NCI-H526 treated with DMSO at 0.1 percent for 48 hours (cell line): ENCODE measurements at places on chromosomes 7 and 10.

DNA sequence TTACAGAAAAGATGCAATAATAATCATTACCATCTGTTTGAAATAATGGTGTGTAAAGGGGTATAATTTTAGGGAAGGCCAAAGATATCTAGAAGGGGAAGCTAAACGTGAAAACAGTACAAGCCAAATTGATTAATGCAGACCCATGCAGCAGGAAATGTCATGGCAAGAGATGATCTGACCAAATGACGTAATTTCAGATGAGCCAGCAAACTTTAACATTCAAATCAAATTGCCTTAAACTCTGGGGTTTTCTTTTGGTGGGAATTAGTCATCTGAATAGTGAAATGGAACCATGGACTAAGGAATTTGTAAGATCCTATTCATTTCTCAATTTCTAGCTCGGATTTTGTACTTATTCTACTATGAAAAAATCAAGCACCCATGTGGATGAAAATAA, 21.4 kb upstream of the SCIN start:
- no peak for DNase-seq

DNA sequence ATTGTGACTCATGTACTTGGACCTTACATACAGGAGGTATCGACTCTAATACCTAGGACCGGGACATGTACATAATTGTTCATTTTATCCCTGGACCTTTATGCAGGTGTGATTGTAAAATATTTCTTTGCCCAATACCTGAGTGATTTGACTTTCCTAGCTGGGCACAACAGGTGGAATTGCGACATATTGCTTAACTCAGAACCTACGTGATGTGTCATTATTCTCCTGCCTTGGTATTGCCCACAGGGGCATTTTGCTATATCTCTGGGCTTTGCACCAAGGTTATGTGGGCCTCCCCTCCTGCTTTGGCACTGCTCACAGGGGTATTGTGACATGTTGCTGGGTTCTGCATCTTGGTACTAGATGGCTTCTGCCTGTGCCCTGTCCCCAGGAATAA, 23.9 kb upstream of the ZNF107 start:
- no peak for DNase-seq

DNA sequence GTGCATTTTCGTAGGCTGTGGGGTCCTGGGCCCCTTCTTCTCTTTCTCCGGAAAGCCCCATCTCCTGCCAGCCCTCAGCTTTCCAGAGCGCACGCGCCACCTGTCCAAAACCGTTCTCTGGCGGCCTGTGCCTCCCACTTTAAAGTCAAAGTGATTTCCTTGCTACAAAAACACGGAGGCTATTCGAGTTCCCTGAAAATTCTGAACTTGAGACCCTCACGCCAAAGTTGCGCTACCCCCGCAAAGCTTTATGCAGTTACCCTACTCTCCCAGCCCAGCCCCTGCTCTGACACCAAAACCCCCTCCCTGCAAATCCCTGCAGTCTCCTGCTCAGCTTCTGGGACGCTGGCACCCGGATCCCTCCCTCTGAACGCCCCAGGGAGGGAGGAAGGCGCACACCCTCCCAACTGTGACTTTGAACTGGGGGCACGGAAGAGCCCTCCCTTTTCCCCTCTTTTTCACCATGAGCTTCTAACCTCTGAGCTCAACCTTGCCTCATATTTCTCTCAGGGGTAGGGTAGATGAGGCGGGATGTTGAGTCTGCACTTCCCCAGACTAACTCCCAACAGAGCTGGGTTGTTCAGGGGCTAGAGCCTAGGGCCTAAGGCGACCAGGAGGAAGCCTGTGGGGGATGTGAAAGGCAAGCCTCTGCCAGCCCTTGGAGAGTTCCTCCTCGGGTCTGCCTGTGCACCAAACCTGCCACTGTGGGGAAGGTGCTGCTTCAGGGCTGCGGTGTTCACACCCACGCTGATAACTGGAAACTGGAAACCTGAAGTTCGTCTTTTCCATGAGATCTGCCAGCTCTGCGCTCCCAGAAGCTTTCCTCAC, 2.7 kb upstream of the PAX4 start:
- DNase-seq, result no peak

- no peak for DNase-seq
Measured at GRCh38 chr7:140078392-140078791, 15.6 kb upstream of the PARP12 start.

DNA sequence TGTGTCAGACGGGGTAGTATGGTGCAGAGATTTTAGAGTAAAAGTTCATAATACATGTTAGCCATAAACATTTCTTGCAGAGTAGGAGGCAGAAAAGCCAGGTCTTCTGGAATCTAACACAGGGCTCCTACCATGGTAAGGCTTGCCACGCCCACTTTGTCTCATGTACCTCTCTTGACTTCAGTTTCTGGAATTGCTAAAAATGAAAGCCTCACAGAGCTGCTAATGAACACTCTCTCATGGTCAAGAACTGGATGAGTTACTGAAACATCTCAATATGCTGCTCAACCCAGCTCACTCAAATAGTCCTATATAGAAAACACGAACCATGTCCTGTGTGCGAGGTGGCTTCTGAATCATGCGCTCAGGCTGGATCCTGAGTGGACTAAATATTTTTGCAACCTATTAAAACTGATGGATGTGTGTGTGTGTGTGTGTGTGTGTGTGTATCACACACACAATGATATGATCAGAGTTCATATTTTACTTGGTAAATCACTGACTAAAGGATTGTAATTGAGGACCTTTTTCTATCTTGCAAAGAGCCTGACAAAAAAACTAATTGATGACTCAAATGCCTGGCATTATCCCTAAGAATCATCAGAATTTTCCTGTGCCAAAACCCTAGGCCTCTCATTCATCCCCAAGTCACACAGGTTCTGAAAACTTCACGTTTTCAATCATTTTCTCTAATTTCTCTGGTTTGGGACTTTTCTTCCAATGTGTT, 1306.6 kb downstream of the XPNPEP1 start:
- no peak for DNase-seq

- no peak for DNase-seq
Measured at GRCh38 chr7:108385834-108386422, 70.3 kb downstream of the NRCAM start.

GRCh38 chr7:156746891-156747290, 106.3 kb downstream of the RNF32 start:
- no peak for DNase-seq

DNA sequence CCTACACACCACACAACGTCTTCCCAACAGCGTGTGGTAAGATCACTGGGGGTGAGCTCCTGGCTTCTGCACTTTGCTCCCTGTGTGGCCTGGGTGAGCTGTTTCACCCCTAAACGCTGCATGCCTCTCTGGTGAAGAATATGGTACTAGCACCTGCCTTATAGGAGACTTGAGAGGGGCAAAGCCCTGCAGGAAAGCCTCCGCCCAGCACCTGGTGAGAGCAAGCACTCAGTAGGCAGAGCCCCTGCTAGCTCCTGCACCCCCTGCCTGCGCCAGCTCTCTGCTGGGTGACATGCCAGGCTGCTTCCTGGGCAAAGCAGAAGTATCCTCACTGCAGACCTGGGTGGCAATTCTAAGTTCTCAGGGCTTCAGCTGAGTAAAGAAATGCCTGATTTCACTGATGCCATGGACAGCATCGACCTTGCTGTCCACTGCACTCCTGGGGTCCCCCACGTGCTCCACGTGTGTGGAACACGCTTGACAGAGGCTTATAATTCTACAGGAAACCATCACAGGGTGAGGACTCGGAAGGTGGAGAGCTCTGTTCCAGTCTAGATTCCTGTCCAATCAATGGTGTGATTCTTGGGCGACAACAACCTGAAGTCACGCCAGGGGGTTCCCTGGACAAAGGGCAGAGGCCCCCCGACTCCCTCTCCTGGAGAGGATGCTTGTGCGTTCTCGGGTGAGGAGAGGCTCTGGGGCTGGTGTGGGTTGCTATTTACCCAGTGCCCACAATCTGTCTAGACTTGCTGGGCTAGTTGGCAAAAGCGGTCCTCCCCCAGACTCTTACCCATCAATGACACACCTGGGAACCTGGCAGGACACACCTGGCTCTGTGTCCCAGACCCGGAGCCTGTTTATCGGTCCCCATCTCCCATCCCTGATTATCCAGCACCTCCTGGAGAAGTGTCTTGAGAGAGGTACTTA, 5.0 kb upstream of the CALML5 start:
- DNase-seq, result no peak

DNA sequence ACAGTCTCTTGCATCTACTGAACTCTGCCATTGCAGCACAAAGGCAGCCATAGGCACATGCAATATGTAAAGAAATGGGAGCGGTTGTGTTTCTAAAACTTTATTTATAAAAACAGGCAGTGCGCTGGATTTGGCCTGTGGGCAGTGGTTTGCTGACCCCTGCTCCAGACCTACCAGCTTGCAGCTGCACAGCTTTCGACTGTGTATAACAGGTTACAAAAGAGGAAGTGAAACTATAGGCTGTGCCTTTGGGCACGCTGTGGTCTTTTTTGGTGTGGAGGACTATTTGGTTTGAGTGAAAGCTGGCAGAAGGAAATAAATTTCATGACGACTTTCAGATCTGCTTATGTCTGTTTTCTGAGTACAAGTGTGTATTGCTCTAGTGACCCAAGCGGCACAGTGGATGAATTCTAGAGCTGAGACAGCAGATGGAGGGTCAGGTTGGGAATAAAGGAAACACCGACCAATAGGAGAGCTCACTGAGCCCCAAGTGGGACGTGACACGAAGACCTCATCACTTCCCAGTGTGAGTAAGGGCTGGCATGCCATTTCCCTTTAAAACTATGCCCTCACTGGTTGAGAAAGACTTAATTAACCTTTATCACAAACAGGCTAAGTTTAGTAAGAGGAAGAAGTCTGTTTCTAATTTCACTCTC, 152.7 kb downstream of the ANK3 start:
- no peak for DNase-seq

- DNase-seq, result no peak
Measured at GRCh38 chr7:25840209-25840792, 311.7 kb upstream of the NFE2L3 start.

DNA sequence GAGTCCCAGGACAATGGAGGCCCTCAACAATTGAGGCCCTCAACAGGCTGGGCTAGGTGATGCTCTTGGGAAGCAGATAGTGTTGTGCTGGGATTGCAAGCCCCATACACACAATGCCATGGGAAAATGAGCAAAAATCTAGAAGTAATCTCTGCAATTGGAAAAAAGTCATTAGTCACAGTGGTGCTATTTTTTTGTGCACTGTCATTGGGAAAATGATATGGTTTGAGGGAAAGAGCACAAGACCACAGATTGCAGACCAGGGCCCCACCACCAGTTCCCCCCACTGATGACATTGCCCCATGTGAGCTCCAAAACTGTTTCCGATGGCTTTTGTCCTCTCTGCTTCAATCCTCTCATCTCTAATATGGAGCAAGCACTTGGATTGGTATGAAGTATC, 1.9 kb downstream of the KCTD7 start:
- DNase-seq, result no peak

DNA sequence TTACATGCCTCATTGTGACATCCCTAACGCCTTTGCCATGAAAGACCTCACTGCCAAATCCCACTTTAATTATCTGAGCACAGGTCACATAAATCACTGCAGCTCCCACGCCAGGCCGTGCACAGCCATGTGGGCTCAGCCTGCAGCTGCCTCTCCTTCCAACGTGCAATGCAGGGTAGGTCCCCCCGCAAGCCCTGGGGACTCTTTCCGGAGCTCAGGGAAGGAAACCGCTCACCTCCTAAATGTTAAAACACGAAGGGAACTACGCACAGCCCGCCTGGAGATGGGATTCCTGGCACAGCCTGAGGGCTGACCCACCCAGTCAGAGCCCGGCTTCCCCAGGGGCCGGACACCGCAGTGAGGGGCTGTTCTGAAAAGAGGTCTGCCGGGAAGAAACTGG, 128.0 kb downstream of the MAD1L1 start:
- no peak for DNase-seq

DNA sequence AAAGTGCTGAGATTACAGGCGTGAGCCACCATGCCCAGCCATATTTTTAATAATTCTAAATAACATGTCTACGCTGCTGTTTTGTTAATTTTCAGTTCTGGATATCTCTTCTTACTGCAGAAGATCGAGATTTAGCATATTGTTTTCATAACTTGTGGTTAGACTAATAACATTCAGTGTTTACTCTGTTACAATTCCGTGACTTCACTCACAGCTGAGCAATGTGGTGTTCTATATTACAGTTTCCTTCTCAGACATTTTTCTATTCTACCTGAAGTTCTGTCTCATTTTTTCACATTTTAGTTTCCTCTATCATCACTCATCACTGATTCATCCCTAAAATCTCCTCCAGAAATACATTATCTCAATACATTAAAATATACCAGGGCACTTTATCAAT, 10.9 kb downstream of the RNF32 start:
- DNase-seq, result no peak

- no peak for DNase-seq
Measured at GRCh38 chr10:99612167-99612831, 7.9 kb downstream of the SLC25A28 start.

- DNase-seq, result peak; percentile 15
Measured at GRCh38 chr7:95886501-95887090, 114.2 kb downstream of the DYNC1I1 start.

DNA sequence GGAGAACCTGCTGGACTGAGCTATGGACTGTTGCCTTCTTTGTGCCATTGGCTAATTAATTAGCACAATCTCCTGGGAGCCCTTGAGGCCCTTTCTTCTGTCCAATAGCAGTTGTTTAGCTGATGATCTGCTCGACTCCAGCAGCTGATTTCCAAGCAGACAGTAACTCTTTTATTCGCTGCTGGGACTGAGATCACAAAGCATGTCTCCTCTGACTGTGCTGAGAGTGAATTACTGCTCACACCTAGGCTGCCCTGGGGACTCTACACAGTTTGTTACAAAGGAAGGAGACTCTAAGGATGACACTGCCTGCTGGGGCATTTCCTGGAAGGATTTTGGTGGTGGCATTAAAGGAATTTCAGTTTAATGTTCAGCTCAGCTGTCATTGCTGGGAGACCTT, 31.4 kb downstream of the CASP7 start:
- peak; percentile 89 for DNase-seq

DNA sequence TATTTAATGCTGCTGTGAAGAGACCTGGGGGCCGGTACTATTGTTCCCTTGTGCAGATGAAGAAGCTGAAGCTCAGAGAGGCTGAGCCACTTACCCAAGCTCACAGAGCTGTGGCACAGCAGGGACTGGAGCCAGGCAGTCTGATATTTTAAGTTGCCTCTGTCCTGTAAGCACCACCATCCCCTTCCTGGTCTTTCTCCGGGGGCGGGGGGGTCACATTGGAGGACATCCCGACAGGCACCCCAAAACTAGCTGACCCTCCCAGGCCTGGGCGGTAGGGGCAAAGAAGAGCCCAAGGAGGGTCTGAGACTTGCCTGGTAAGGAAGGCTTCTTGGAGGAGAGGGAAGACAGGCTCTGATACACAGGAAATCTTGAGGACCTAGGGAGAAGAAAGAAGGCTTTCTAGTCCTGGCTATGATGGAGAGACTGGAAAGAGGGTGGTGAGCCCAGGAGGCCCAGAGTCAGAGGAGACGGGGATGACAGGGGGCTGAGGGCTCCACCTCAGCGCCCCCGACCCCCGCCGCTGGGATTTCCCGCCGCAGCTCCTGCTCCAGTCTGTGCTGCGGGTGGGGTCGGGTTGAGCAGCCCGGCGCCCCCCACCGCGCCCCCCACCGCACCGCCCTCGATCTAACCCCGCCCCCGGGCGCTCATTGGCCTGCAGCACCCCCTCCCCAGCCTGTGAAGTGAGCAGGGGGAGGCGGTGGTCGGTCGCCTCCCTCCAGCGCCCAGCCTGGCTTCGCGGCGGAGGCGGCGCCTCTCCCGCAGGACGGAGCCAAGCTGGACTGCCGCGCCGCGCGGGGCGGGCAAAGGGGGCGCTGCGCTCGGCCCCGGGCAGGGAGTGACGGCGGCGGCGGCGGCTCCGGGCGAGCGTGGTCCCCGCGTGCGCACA, at the start of gene ADCYAP1R1:
TSS of gene ADCYAP1R1 (plus strand) at position 711 of the 889 bp plus-strand sequence. CDS start 10,957 bp downstream, outside the sequence.
- no peak for DNase-seq
